Cardiac fibroblast (primary cell): ENCODE measurements at places on chromosomes 16 and 17.

GRCh38 chr16:26111900-26112299 is 420.1 kb downstream of the HS3ST4 start:
- DNase-seq = no peak

DNA sequence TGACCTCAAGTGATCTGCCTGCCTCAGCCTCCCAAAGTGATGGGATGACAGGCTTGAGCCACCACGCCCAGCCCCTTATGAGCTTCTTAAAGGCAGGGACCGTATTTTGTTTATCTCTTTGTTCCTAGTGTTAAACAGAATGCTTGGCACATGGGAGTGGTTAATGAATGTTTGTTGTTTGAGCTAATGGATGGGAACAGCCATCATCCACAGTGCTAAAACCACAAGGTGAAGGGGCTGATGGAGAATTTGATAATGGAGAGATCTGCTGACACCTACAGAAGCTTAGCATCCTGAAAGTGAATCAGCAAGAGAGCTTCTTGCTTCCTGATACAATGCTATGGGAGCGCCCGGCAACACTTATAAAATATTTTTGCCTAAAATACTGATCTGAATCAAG is 8.6 kb upstream of the CDH1 start:
- no peak for DNase-seq

- DNase-seq = no peak
These were observed 538.2 kb downstream of the MAF start for GRCh38 chr16:79062336-79062735.

- DNase-seq = no peak
These were observed 243.5 kb downstream of the FOXL1 start for GRCh38 chr16:86821895-86822294.

- DNase-seq = no peak
These were observed 30.7 kb downstream of the GNAO1 start for GRCh38 chr16:56221995-56222394.

DNA sequence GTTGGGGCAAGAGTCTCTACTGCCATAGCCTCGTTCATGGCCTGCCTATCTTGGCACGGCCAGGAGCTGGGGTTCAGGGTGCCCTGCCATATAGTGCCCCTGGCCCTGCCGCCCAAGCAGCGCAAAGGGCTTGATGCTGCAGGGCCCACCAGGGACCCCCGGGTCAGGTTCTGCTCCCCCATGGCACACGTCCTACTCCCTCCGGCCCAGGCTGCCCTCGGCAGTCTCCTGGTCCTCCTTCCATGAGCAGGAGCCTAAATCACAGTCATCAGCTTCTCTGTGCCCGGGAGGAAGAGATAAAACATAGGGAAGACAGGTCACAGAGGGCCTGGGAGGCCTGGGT is 55.9 kb upstream of the MTSS2 start:
- DNase-seq = no peak

GRCh38 chr17:44044071-44044470 is 22.4 kb downstream of the LSM12 start:
- peak; percentile 79 for DNase-seq

- peak; percentile 49 for DNase-seq
These were observed 5.3 kb upstream of the HS3ST6 start for GRCh38 chr16:1923299-1924034.

DNA sequence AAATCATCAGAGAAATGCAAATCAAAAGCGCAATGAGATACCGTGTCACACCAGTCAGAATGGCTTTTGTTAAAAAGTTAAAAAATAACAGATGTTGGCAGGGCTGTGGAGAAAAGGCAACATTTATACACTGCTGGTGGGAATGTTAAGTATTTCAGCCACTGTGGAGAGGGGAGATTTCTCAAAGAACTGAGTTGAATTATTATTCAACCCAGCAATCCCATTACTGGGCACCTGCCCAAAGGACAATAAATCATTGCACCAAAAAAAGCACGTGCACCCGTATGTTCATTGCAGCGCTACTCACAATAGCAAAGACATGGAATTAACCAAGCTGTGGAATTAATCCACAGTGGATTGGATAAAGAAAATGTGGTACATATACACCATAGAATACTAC is 204.7 kb downstream of the HS3ST4 start:
- no peak for DNase-seq

GRCh38 chr17:43998552-43998951 is 5.9 kb upstream of the NAGS start:
- DNase-seq = peak; percentile 52

DNA sequence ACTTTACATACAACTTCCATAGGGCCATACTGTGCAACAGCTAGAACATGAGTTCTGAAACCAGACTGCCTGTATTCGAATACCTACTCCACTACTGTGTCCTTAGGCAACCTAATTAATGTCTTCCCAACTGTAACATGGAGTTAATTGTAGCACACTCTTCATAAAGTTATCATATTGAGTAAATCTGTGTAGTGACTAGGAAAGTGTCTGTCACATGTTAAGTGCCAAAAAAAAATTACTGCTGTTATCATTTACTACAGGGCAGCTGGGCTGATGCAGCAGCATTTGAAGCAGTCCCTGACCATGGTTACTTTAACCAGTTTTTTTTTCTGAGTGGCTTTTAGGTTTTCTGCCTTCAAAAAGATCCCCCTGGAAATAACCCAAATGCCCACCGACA is 10.9 kb upstream of the ZNF23 start:
- DNase-seq = no peak

DNA sequence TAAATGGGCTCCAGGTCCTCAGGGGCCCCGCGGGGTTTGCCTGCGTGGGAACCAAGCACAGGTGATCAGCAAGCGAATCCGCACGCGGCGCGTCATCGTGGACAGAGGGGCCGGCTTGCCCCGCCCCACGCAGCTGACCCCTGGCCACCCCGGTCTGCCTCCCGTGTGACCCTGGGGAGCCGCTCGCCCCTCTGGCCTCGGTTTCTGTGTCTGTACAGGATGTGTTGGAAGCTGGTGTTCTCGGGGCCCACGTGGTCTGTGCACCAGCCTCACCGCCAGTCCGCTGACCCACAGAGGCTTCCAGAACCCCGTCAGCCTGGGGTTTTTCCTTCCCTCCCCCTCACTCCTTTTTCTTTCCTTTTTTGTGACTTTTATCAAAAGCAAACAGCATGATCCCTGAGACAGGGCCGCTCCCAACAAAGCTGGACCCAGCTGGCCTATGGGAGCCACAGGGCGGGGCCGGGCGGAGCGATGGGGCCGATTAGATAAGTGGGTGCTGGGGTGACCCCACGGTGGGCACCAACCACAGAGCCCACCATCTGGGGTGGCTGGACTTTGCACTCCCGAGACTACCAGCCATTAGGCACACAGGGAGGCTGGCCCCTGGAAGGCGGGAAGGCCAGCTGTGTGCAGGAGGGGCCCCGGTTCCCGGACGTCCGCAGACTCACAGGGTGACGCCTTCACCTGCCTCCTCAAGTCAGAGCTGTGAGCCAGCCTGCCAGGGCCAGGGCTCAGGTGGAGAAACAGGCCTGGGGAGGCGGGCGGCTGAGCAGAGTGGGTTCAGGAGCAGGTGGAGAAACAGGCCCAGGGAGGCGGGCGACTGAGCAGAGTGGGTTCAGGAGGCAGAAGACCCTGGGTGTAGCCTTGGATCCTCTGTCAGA is 56.0 kb downstream of the ZFPM1 start:
- no peak for DNase-seq

DNA sequence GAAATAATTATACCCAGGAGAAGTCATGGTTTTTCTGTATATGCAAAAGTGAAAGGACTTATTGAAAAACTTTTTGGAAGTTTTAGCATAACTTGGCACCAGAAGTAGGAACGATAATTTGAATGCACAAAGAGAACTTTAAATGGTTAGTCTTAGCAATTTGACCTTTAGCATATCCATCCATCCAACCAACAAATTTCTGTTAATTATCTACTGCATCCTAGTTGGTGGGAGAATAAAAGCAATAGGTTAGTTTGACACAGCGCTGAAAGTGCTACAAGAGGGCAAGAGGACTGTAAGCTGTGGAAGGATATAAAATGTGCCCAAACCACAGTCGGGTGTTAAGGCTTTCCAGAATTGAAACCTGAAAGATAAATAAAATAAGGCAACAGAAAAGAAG is 17.6 kb downstream of the SPAG9 start:
- no peak for DNase-seq

GRCh38 chr16:80407265-80407987 is 133.4 kb upstream of the DYNLRB2 start:
- no peak for DNase-seq

- DNase-seq = no peak
These were observed 17.1 kb downstream of the MEAK7 start for GRCh38 chr16:84487358-84487757.

- DNase-seq = no peak
These were observed 91.2 kb downstream of the TOX3 start for GRCh38 chr16:52455549-52456277.

DNA sequence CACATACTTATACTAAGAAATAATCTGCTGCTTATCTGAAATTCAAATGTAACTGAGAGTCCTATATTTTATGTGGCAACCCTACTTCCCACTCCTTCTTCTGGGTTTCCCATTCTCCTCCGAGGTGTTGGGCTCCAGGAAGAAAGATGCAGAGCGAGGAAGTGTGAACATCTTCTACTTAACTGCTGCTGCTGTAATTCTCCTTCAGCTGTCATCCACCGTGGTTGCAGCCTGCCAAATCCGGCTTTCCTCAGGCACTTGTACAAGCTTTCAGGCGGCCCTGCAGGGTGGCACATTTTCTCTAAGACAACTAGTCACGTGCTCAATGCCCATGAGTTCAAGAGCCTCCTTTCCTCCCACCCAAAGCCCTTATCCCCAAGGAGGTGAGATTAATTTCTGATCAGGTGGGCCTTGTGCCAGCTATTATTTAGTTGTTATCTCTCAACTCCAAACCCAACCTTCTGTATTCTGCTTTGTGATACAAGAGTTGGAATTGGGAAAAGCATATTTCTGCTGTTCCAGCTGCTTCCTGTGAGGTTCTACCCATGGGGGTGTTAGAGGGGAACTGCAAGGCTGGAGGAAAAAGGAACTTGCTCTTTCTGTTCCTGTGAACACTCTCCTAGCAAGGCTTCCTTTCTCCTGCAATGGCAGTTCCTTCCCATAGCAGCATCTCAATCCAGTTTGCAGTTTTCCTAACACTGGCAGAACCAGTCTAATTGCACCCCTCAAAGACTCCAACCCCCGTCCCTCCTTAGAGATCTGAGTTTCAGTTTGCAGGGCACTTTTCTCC is 67.6 kb upstream of the RBBP6 start:
- DNase-seq = no peak

GRCh38 chr17:42118545-42118944 is 2.6 kb downstream of the KAT2A start:
- peak; percentile 50 for DNase-seq

GRCh38 chr17:46163929-46164594 is 29.2 kb downstream of the KANSL1 start:
- no peak for DNase-seq

DNA sequence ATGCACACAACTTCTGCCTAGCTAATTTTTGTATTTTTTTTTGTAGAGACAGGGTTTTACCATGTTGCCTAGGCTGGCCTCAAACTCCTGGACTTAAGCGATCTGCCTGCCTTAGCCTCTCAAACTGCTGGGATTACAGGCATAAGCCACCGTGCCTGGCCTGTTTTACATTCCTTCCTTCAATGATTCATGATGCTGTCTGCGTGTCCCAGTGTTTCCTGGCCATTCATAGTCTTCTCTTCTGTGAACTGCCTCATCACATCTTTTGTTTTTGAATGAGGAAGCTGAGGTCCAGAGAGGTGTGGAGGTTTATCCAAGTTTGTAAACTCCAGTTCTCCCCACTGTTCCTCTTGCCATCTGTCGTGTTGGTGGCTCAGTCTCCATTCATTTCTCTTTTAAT is 64.5 kb upstream of the MED9 start:
- peak; percentile 93 for DNase-seq

GRCh38 chr16:89325861-89326471 is 108.5 kb downstream of the ZNF778 start:
- peak; percentile 84 for DNase-seq
